CD4-positive, alpha-beta T cell treated with Interleukin-17A for 4 hours (primary cell): ENCODE measurements at places on chromosomes 5 and 9.

GRCh38 chr5:134510970-134511795, 14.3 kb upstream of the JADE2 start:
- peak; percentile 34 for DNase-seq

- DNase-seq: no peak
Measured at GRCh38 chr9:122226758-122227574, 1.8 kb downstream of the LHX6 start.

DNA sequence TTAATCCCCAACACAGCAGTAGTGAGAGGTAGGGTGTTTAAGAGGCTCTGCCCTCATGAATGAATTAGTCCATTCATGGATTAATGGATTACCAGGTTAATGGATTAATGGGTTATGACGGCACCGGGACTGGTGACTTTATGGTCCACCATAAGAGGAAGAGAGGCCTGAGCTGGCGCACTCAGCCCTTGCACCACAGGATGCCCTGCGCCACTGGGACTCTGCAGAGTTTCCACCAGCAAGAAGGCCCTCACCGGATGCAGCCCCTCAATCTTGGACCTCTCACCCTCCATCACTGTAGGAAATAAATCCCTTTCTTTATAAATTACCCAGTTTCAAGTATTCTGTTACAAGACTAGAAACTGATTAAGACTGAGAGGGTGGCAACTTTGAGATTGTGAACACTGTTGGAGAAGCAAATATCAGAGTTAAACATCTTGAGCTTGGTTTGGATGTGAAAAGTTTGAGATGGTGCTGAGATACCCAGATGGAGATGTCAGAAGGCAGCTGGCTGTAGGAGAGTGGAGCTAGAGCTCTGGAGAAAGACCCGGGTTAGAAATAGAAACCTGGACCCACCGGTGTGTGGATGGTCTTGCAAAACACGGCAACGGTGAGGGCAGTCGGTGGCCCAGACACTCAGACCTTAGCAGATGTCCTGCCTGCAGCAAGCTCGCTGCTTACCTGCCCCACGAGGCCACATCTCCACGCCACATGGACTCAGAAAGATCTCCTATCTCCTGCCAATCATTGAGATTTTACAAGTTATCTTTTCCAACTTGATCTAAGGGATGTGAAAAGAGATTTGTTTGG, 98.8 kb downstream of the HSD17B3 start:
- no peak for DNase-seq

DNA sequence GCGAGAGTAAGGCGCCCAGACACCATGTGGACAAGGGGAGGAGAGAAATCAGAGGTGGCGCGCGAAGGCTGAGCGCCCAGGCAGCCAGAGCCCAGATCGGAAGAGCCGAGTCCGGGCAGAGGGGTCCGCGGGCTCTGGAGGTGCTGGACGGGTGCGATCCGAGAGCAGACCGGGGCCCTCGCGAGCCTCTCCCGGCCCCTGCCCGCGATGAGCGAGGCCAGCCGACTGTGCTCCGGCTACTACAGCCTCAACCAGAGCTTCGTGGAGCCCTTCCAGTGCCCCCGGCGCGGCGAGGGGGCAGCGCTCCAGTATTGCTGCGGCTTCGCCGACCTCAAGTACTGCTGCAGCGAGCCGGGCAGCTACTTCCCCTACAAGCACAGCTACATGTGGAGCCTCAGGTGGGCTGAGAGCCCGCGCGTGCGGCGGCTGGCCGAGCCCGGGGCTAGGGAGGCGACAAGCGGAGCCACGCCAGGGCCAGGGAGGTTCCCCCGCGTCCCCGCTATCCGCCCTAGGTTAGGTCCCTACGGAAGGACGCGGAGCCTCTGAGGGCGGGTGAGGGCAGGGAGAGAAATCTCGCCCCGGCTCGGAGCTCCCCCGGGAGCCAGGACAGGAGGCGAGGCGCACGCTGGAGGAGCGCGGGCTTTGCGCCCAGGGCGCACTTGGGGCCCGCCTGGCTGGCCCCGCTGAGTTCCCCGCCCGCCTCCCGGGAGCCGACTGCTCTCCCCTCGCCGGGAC, at the start of gene SHISAL2B:
TSS of gene SHISAL2B (plus strand) at position 87 of the 735 bp plus-strand sequence. CDS start at position 208, 121 bp downstream.
- no peak for DNase-seq

GRCh38 chr9:4293293-4293941, 6.5 kb downstream of the GLIS3 start:
- DNase-seq: no peak

DNA sequence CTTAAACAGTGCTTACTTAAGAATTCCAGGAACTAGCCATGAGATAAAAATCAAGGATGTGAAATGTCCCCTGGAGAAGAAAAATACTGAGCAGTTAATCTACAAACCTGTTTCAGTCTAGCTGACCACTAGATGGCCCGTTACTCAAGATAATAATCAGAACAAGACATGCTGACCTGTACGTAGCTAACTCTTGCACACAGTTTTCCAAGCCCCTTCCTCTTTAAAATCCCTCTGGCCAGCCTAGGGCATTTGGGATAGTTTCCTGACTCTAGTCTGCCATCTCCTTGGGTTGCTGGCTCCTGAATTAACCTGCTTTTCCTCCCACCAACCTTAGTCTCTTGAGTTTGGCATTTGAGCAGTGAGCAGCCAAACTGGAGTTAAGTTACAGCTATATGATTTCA, 59.2 kb upstream of the TRAF1 start:
- DNase-seq: no peak

DNA sequence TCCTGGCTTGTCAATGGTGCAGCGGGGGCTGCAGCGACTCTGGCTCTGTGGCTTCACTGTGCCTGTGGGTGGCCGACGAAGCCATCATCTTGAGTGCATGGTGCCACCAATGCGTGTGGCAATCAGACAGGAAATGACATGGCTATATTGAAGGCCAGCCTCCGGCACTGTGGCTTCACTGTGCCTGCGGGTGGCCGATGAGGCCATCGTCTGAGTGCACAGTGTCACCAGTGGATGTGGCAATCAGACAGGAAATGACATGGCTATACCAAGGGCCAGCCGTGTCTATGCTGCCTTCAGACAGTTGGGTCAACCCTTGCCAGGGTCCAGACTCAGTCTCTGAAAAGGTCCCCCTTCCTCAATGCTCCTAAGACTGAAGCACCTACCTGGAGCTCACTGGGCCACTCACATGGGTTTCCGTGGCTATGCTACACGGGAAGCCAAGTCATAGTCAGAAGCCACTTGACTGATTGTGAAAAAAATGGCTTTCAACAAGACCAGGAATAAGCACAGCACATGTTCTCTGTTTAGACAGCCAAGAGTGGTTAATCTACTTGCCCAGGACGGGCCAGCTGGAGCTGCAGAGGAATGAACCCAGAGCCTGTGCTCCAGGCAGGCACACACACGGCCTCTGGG, 67.5 kb upstream of the S1PR3 start:
- DNase-seq: peak; percentile 22

GRCh38 chr9:976258-976942, at the start of gene DMRT3:
DMRT3 (plus strand) TSS chr9:976655; CDS start chr9:977002, 347 bp downstream.
- no peak for DNase-seq

- no peak for DNase-seq
Measured at GRCh38 chr5:82066791-82067190, 95.0 kb downstream of the ATG10 start.

DNA sequence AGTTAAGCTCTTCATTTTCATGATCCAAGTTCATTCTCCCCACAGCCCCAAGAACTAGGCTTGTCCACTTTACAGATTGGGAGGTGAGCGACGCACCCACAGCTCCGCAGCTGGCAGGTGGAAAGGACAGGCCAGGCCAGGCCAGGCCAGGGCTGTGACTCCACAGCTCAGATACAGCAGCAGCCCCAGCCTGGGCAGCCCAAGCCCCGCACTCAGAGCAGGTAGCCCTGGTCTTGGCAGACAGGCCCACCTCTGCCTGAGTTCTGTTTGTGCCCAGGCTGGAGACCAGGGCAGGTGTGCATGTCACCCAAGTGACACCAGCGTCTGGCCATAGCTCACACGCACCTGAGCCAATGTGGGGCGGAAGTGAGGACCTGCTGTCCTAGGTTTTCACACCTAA, 124.7 kb downstream of the WNK2 start:
- no peak for DNase-seq

DNA sequence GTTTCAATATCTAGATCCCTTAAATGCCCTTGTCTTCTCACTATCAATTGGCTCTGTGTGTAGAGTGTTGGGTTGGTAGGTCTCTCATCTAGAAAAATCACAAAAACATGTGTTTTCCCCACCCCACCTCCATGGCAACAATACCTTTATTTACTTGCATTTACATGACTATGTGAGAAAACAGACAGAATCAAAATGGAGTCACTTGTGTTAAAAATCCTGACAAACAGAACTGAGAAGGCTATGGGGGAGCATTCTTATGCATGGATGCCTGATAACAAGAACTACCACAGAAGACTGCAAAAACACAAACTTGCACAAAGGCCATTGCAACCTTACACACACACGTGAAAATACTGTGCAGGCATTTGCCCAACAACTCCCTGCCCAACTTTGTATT, 1352.9 kb upstream of the CDH9 start:
- no peak for DNase-seq

DNA sequence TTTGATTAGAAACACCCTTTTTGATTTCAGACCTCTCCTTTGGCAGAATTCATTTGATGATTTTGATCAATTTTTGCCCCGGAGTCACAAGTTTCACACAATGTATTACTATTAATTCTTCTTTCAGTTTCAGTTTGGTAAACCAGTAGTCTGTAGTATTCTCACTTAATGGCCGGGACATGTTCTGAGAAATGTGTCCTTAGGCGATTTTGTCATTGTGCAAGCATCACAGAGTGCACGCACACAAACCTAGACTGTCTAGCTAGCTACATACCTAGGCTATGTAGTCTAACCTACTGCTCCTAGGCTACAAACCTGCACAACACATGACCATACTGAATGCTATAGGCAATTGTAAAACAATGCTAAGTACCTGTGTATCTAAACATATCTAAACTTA, 662.5 kb downstream of the IRX1 start:
- DNase-seq: no peak

GRCh38 chr9:130642926-130643325, 21.5 kb upstream of the PRDM12 start:
- DNase-seq: no peak

DNA sequence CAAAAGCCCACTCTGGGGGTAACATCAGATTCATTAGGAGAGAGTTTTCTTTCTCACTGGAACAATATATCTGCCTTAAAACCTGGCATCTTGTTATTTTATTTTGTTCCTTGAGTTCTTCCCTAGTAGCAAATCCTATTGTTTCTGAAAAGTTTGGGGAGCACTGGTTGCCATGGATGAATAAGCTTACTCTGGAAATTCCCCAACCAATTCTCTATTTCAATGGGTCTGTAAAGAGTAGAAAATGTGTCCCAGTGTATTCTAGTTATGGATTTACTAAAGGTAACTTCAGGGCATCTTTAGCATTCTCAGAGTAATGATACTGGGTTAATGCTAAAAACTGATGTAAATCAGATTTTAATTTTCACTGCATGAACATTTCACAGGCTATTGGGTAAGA, 94.2 kb upstream of the S1PR3 start:
- no peak for DNase-seq

DNA sequence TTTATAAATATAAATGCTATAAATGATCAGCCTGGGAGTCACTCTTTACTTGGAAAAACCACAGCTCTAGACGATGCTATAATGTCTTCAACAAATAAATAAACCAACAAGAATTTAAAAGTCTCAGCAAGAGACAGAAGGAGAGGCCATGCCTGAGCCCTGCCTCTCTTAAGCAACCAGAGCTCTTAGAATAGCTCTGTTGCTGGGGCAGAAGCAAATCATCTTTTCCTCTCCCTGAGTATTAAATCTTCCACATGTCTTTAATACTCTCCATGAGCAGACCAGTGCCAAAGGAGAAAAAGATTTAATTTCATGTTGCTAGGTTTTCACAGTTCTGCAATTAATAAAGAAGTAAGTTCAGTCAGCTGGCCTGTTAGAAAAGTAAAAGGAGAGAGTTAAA, 408.0 kb upstream of the SLC30A5 start:
- DNase-seq: no peak

DNA sequence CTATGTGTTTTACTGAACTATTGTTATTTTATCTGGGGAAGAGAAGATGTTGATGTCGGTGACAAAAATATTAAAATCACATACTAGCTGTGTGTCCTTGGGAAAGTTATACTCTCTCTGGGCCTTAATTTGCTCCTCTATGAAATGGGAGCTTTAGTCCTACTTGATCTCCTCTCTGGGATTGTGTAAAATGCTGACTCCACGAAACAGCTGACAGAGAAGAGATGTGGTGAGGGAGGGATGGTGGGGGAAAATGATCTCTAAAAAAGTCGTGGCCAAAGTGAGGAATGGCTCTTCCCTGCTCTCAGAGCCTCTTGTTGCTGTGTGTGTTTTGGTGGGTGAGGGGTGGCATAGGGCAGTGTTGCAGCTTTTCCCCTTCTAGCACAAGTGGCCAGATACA, 173.7 kb downstream of the MELK start:
- DNase-seq: no peak

- DNase-seq: no peak
Measured at GRCh38 chr9:21294904-21295538, 10.1 kb downstream of the IFNA5 start.

DNA sequence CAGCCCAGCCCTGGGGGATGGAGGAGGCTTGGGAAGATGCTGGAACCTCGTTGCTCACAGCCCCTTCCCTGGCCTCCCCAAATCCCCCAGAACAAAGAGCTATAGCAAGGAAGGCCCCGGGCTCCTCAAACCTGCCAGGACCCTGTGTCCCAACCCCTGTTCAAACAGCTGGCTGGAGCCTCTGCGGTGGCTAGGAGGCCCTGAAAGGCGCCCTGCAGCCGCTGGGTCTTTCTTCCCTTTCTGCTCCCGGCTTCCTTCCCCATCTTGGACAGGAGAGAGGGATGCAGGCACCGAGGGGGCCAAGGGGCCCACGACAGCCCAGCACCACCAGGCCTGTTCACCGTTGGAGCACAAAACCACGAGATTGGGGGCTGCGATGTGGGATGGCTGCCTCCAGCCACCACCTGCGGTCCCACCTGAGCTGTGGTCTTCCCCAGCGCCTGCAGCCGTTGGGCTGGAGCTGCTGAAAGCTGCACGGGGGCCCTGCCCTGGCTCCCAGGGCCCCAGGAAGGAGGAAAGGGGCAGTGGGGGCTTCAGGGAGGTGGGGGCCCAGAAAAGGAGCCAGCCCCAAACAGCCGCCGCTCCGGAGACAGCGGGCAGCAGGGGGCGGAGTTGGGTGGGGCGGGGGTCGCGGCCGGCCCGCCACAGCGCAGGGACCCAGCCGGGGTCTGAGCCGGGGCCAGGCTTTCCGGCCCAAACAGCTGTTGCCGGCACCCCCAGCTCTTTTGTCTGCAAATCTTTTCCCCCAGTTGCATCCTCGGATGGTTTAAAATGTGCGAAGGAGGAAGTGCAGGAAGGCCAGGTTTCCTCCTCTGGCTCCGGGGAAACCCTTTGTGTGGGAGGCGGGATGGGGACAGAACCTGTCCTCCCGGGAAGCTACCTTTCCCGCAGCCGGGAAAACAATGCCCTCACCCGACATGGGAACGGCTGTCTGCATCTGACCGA, 16.1 kb downstream of the NOTCH1 start:
- DNase-seq: no peak
